GM12865 (cell line): ENCODE measurements at places on chromosomes 13 and 19.

- no peak for DNase-seq
These were observed 24.3 kb downstream of the RCBTB1 start for GRCh38 chr13:49561062-49561410.

- DNase-seq: peak; percentile 95
These were observed 4.0 kb downstream of the TCF3 start for GRCh38 chr19:1648459-1648849.

- no peak for DNase-seq
These were observed 396.7 kb downstream of the RFC3 start for GRCh38 chr13:34214686-34215085.

- DNase-seq: no peak
These were observed 216.4 kb upstream of the SGCG start for GRCh38 chr13:22964245-22964966.

DNA sequence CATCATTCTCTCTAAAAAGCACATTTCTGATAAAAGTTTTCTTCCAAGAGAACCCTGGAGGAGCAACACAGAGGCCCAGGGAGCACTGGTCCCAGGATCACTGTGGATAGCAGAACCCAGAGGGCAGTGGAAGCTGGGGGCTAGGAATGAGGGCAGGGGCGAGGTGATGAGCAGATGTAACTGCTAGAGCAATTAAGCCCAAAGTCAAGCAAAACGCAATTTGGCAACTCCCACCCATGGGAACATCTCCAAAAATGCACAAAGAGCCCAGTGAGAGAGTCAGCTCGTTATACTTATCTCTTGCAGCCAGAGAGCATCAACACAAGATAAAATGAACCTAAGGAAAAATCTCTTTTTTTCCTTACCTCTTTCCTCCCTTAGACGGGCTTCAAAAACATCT is 284.2 kb downstream of the TBC1D4 start:
- no peak for DNase-seq

- DNase-seq: peak; percentile 22
These were observed 43.5 kb downstream of the ATP7B start for GRCh38 chr13:51967482-51968446.

DNA sequence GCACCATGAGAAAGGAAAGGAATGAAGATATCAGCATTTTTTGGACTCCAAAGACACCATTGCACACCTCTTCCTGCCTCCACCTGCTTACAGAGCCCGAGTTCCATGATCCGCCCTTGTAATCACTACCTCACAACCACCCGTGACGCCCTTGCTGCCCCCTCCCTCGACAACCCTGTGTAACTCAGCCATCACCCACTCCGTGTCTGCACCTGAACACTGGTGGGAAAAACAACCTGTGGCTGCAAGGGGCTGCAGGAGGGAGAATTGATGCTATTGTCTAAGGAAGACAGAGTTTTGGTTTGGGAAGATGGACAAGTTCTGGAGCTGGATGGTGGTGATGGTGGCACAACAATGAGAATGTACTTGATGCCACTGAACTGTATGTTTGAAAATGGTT is 27.0 kb downstream of the ZIC5 start:
- DNase-seq: no peak

GRCh38 chr19:12237143-12237839 is 57.4 kb downstream of the ZNF44 start:
- DNase-seq: no peak

DNA sequence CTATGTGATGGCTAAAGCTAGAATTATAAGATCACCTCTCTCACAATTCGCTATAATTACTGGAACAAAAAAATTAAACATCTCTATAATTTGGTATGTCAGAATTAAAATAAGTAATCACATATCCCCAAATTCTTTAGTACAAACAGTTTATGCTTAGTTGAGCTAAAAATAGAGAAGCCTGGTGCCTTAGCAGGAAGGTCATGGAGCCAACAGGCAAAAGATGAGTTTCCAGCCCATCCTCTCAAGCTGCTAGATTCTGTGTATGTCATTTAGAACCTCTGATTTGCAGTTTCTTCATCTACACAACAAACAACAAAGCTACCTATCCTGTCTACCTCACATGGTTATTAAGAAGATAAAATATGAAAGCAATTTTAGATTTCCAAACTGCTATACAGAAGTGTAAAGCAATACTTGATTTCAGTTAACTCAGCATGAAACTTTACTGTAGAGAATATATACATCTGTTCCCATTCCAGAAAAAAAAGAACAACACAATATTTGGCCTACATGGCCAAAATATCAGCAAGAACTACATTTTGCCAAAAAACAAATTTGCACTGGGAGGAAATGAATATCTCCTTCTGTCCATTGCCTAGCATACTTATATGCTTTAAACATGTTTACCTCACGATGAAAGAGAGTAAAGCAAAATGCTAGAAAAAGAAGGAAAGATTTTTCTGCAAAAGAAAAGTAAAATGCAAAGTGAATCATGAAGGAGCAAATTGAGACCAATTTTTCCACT is 294.0 kb upstream of the MIR17HG start:
- no peak for DNase-seq

- DNase-seq: no peak
These were observed 241.3 kb downstream of the DACH1 start for GRCh38 chr13:71625694-71626093.
